ENCODE measurements at places on chromosomes 5 and 9.

DNA sequence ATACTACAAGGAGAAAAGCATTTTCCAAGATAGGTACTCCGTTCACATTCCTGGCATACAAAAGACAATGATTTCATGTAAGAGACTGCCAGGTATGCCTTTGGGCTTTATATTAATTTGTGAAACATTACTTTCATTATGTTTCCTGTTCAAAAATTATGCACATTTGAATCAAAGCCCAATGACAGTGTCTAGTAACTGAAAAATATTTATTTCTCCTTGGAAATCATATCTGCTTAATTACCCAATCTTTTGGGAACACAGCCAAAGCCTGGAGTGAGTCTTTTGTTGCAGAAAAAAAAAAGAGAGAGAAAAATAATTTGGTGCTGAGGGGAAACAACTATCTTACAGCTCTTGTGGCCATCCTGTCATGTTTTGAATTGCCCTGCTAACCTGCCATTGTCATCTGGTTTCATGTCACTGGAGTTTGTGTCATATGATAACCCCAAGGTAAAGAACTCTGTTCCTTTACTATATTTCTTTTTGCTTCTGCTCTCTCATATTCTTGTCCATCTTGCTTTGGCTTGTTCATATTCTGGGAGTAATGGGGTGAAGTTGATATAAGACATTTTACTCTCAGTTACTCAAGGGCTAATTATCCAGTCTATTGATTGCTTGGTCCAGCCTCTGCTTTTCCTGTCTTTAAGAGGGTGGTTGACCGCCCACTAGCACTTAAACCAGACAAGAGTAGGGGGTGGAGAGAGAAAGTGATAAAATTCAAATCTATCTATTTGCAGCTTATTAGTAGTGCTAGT lies 238.3 kb upstream of the NUDT12 start:
- no peak for DNase-seq

DNA sequence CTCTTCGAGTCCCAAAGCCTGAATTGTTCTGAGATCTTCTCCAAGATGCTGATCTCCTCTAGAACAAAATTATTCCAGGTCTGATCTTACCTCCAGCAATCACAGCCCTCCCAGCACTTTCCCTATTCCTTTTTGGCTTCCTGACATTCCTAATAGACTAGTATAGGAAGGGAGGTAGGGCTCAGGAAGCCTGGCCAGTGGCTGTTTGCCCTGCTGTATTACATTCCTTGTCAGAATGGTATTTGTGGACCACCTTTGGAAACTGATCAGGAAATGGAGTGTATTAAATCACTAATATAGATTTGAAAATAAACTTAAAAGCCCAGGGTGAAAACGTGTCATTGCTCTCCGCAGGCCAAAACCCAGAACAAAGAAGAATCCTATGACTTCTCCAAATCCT lies 74.3 kb upstream of the ENTREP1 start:
- no peak for DNase-seq

DNA sequence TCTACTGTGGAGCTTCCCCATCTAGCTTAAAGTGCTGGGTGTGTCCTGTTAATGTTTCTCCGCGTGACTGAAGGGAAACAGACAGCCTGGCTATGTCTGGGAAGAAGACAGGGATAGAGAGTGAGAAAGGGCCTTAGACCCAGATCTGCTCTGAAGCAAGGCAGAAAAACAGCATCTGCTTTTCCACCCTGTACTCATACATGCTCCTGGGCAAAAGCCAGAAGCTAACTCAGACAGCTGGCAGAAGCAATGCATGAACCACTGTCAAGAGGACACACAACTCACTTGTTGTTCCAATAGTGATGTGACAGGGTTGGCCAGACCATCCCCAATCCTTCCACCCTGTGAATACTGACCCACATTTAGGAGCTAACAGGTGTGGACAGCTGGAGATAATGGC lies 63.3 kb downstream of the DPYSL3 start:
- no peak for DNase-seq

- DNase-seq: no peak
Observed at GRCh38 chr5:90983148-90983547, 400.0 kb downstream of the ARRDC3 start.

Data from activated CD4-positive, alpha-beta T cell treated with anti-CD3 and anti-CD28 coated beads, Interleukin-2, amount 50 U/mL, for 48 hours (primary cell).